ENCODE measurements at places on chromosomes 16 and 17.

GRCh38 chr17:42224651-42225050, 30.4 kb upstream of the GHDC start:
- no peak for DNase-seq

DNA sequence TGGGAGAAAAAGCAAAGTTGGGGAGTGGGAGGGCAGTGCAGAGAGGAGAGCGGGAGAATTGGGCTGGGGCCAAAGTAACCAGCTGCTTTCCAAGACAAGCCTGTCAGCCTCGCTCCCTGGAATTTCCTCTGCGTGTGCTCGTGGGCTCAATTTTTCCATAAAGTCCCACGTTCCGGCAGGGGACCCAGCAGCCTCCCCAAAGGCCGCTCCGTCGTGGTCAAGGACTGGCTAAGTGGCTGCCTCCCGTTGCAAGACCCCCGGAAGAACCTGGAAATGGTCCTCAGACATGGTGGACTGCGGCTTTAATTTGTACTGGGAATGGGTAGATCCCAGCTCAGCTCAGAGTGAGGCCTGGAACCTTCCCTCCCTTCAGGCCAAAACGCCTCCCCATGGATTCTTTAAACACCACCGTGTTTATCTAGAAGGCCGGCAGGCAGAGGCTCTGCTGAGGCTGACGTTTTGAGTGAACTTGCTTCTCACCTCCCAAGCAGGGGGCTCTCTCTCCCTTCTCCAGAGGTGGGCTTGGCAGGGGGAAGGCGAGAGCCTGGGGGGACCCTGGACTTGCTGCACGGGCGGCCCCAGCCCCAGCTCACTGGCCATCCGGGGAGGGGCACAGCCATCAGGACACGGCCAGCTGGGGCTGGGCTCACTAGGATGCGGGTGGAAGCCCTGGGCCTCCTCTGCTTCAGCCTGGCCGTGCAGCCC, 190.0 kb downstream of the C16orf95 start:
- no peak for DNase-seq

- no peak for DNase-seq
Observed at GRCh38 chr17:4161192-4161966, 18.4 kb downstream of the CYB5D2 start.

GRCh38 chr16:87048038-87048729, 269.0 kb downstream of the C16orf95 start:
- no peak for DNase-seq

DNA sequence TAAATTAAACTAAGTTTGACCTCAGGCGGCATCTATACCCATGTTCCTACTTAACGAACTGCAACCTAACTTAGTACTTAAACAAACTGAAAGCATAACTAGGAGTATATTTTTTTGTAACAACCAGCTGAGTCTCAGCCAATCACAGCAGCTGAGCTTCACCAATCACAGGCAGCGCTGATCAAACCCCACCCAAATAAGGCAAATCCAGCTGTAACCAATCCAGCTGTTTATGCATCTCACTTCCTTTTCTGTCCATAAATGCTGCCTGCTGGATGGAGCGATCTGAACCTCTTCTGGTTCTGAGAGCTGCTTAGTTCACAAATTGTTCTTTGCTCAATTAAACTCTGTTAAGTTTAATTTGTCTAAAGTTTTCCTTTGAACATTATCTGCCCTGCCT, 131.3 kb downstream of the PMP22 start:
- no peak for DNase-seq

GRCh38 chr17:64460955-64461354, 12.0 kb downstream of the MILR1 start:
- no peak for DNase-seq

GRCh38 chr16:56226187-56226586, 34.9 kb downstream of the GNAO1 start:
- no peak for DNase-seq

DNA sequence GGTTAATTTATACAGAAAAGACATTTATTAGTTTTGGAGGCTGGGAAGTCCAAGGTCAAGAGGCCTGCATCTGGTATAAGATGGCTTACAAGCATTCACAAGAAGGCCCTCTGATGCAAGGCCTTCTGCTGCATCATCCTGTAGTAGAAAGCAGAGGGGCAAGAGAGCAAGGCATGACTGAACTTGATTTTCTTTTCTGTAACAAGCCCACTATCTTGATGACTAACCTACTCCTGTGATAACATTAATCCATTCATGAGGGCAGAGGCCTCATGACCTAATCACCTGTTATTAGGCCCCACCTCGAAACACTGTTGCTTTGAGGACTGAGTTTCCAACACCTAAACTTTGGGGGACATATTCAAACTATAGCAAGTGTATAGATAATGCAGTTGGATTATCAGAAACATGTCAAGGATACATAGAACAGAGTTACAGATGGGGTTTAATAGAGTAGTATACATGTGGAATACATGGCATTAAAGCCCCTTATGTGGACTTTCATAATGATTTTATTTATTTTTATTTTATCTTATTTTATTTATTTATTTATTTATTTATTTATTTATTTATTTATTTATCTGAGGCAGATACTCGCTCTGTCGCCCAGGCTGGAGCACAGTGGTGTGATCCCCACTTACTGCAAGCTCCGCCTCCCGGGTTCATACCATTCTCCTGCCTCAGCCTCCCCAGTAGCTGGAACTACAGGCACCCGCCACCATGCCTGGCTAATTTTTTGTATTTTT, 88.2 kb downstream of the CHD9 start:
- DNase-seq, result no peak

DNA sequence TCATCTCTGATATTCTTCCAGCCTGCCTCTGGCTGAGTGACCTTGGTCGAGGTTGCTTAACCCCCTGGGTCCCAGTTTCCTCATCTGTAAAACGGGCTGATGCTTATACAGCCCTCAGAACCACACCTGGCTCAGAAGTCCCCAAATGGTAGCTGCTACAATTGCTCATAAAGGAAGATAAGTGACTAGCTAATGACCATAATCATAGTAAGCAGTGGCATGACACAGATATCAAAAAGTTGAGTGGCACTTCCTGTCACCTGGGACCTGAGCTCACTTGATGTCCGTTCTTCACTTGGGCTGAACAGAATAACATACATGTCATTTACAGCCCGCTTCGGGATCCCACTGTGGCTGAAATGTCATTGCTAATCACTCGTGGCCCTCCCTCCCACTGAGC, 1.8 kb downstream of the MGRN1 start:
- DNase-seq, result no peak

DNA sequence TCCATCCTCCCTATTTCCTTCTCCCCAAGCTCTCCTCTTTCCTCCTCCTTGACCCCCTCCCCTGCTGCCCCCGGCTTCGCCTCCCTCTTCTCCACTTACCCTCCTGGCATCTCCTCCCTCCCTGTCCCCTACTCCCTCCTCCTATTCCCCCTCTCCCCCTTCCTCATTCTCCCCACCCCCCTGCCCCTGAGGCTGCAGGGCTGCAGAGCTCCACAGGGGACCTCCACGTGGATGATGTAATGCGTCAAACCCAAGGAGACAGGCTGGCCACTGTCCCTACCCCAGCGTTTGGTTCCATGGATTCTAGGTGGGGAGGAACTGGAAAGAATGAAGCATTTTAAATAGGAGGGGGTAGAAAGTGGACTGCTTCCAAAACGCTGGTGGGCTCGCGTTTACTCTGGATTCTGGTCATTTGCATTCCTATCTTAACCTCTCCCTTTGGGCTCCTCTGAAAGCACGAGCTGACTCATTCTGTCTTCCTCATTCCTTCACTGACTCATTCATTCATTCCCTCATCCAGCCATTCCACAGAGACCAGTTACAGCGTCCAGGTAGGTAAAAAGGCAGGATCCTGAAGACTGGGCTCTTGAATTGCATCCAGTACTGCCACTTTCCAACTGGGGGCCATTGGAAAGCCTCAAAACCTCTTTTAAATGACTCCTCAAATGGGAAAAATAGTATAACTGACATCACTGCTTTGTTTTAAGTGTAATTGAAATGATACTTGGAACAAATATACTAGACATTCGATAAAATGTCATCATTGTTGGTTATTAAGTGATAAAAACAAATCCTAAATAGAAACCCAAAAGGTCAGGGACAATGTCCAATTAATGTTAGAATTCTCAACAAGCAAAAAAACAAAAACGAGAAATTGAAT, 943 bp upstream of the COTL1 start:
- no peak for DNase-seq

- no peak for DNase-seq
Observed at GRCh38 chr16:84252184-84252583, 12.4 kb upstream of the KCNG4 start.

DNA sequence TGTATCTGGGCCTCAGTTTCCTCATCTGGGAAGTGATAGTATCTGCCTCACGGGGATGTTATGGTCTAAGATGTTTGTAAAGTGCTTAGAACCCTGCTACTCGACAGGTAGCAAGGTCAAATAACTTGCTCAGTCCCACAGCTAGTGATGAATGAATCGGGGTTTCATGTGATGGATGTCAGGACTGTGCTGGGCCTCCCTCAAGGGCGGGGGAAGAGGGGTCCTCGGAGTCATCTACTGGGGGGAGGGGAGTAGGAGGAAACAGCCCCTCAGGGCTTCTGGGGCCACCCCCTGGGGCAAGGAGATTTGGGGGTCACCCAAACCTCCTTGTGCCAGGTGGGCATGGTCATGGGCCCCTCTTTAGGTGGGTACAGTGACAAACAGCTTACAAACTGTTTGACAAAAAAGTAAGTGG, 732 bp downstream of the PNPO start:
- DNase-seq, result no peak

GRCh38 chr17:81386646-81387099, 8.6 kb upstream of the BAHCC1 start:
- DNase-seq, result no peak

DNA sequence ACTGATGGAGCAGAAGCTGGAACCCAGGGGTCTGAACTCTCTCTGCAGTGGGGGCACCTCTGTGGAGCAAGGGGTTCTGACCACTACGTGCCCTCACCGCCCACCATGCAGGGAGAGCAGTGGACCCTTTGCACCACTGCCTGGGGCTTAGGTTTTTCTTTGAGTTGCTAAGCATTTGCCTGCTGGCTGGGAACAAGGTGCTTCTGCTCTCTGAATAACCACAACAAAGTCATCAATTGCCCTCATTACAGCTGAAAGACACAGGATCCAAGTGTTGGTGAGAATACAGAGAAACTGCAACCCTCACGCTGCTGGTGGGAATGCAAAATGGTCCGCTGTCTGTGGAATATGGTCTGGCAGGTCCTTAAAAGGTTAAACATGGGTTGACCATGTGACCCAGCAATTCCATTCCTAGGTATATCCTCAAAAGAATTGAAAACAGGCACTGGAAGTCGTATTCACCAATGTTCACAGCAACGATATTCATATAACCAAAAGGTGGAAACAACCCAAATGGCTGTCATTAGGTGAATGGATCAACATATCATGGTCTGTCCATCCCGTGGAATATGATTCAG, 22.8 kb downstream of the NLRC3 start:
- no peak for DNase-seq

GRCh38 chr16:65523283-65523944, 401.6 kb upstream of the CDH11 start:
- DNase-seq, result no peak

DNA sequence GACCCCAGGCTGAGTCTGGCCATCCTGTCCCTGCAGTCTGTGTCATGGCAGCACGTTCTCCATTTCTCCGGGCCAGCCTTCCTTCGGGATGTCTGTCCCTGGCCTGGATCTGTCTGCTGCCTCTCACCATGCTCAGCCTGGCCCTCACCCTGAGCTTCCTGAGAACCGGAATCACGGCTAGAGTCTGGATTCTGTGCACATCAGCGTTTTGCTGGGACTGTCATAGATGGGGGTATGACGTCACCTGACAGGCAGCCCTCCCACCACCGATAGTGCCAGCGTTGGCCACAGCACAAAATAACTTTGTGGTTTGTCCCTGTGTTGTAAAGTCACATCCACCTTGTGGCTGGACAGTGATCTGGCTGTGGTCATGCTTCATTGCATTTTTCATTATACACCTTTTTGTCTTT, 59.2 kb downstream of the B9D1 start:
- no peak for DNase-seq

DNA sequence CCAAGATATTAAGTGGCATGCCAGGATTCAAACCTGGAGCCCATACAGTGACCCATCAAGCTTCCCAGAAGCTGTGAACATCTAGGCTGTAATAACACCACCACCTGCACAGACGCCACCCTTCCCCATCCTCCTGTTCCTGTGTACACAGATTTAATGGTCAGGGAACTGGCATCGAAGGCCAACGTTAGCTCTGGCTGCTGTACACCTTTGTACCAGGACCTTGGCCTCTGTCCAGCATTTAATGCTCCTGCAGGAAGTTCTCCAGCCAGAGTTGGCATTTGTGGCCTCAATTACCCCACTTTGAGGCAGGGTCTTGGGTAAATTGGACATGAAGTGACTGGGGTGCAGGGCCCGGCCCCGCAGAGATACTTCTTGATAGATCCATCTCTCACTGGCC, 49.3 kb downstream of the SCNN1B start:
- DNase-seq, result no peak

- no peak for DNase-seq
Observed at GRCh38 chr16:58883131-58883530, 149.0 kb upstream of the GOT2 start.

GRCh38 chr17:68572138-68572842, 28.9 kb downstream of the FAM20A start:
- DNase-seq, result no peak

- DNase-seq, result no peak
Observed at GRCh38 chr16:78522327-78522726, 422.9 kb downstream of the WWOX start.

- DNase-seq, result no peak
Observed at GRCh38 chr17:57463103-57463885, 207.0 kb downstream of the MSI2 start.

- no peak for DNase-seq
Observed at GRCh38 chr17:76951375-76951905, 83.2 kb downstream of the MGAT5B start.

GRCh38 chr17:56389356-56389755, 204.1 kb upstream of the NOG start:
- no peak for DNase-seq

GRCh38 chr17:73929860-73930430, 273.5 kb upstream of the RPL38 start:
- DNase-seq, result no peak

DNA sequence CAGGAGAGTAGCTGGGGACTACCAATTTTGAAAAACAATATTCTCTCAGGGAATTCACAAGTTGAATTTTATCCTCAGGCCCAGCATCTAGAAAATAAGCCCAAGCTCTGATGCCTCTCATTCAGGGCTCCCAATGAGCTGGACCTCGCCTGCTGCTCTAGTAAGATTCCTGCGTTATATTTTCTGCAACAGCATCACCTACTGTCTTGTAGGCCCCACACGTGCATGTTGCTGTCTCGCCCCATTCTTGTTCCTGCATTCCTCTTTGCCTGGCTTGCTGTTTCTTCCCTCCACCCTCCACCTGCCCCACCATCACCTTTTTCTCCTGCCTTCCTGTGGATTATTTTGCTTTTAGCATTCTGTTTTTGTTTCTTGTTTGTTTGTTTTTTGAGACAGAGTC, 8.3 kb upstream of the ST6GALNAC2 start:
- no peak for DNase-seq

DNA sequence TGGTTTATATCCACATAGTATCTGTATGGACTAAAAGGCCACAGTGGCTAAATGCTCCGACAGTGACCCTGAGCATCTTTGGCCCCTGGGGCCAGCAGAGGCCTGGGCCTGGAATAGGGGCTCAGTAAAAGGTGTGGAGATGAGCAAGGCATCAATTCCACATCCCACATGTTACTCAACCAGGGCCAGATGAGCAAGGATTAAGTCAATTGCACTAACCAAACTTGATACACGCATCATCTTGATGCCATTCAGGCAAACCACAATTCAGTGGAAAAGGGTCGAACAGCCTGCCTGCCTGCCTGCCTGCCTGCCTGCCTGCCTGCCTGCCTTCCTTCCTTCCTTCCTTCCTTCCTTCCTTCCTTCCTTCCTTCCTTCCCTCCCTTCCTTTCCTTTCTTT, 53.5 kb upstream of the DNAJA2 start:
- DNase-seq, result no peak

Data from hematopoietic multipotent progenitor cell treated with erythropoietin and hydrocortisone succinate and interleukin-3 and kit ligand, for 15 days (in vitro differentiated cells).